GM23248 (cell line): ENCODE measurements at places on chromosomes 4 and X.
A peak's percentile ranks its signal among the peaks of the same experiment; 100 is the strongest.

- no peak for DNase-seq
These were observed 47.9 kb downstream of the HSD17B13 start for GRCh38 chr4:87274803-87275202.

DNA sequence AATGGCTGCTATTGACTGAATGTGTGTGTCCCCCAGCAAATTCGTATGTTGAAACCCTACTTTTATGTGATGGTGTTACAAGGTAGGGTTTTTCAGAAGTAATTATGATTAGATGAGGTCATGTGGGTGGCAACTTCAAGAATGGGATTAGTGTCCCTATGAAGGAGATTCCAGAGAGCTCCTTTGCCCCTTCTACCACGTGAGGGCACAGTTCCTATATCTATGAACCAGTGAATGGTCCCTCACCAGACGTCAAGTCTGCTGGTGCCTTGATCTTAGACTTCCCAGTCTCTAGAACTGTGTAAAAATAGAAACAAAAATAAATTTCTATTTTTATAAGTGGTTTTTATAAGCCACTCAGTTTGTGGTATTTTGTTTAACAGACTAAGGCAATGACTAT, 1137.6 kb upstream of the IGFBP7 start:
- DNase-seq = no peak

DNA sequence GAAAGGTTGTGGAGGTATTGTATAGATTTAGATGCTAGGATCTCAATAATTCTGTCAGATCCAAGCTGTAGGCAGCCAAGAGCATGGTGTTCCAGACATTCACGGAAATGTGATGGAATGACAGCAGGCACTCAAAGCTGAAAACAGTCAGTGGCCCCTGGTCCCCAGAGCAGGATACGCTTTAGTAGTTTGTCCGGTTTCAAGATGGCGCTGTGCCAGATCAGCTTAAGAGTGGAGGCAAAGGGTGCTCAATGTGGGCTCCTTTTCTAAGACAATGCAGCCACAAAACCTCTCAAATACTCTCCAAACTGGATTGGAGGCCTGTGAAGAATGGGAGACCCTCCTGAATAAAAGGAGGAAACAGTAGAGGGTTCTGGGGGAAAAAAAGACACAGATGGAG, 291.2 kb upstream of the HS3ST1 start:
- DNase-seq = no peak

DNA sequence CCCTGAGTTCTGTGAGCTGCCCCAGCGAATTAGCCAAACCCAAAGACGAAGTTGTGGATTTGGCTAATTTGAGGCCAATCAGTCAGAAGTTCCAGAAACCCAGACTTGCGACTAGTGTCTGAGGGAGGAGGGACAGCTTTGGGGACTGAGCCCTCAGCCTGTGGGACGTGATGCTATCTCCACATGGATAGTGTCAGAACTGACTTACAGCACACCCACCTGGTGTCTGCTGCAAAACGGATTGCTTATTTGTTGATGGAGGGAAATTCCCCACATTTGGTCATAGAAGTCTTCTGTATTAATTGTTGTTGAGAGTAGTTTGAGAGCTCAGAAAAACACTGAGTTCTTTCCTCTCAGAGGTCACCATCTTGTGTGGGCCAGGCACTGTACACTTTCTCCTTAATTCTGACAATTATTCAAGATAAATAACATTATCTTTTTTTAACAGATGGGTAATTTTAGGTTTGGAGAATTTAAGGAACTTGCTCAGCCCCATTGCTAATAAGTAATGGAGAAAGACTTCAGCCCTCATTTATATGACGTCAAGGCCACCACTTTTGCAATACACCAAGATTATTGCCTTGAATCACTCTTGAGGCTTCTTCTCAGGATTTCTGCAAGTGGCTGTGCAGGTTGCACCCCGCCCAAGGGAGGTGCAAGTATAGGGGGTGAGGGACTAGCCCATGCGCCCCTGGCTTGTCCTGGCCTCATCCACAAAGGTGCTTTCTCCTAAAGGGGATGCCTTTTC, 16.7 kb downstream of the CLRN2 start:
- DNase-seq = no peak

- no peak for DNase-seq
These were observed 102.7 kb upstream of the SORBS2 start for GRCh38 chr4:185914583-185915199.

- peak; percentile 20 for DNase-seq
These were observed 87.5 kb upstream of the ZFP42 start for GRCh38 chr4:187908079-187908561.

DNA sequence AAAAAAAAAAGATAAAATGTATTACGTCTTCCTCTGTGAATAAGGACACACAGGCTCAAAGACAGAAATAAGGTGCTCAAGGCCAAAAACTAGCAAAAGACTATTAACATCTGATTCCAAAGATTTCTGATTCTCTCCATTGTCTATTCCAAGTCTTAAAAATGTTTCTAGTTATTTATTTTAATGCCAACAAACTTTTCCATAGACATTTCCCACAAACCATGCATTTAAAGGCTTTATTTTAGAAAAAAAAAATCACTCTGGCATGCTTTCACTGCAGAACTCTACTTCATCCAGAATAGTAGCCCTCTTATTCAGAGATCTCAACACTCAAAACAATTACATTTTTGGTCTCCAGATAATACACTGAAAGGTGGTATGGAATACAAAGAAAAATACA, 545.0 kb upstream of the TENM3 start:
- no peak for DNase-seq
